ENCODE measurements at places on chromosomes 1 and 21. TPM values are rescaled to one million over a fixed set of nuclear protein-coding genes. Genes with fewer than 3 reads are reported as not detected.

Gene NKAIN1
- not detected for total RNA-seq

Gene ANGPTL7
- total RNA-seq, result not detected

Gene MAGOH
- total RNA-seq, result 53.9 TPM

Gene TMEM52
- total RNA-seq, result not detected

Gene ADCY10
- total RNA-seq, result under 0.01 TPM

Gene PIK3CD
- total RNA-seq, result 4.2 TPM

Gene TAGLN2
- total RNA-seq, result 507 TPM

Gene NR0B2
- total RNA-seq, result not detected

Gene RAB3GAP2
- total RNA-seq, result 33.6 TPM

Gene OLFML2B
- 0.32 TPM for total RNA-seq

Gene MYOG
- not detected for total RNA-seq

Gene FNDC5
- total RNA-seq, result not detected

Gene CFHR5
- total RNA-seq, result not detected

Gene GFI1
- total RNA-seq, result 0.15 TPM

Gene PRAMEF5
- not detected for total RNA-seq

Gene LMOD1
- under 0.01 TPM for total RNA-seq

Gene SPRR5
- not detected for total RNA-seq
